ENCODE measurements at places on chromosomes 6 and 20. TPM values are rescaled to one million over a fixed set of nuclear protein-coding genes. Genes with fewer than 3 reads are reported as not detected.

SAPCD1 gene
- total RNA-seq = 2.2 TPM

NTSR1 gene
- total RNA-seq = 0.14 TPM

RRAGD gene
- total RNA-seq = 35.4 TPM

DZANK1 gene
- total RNA-seq = 1.4 TPM

CRIP3 gene
- 0.67 TPM for total RNA-seq

C20orf141 gene
- total RNA-seq = not detected
